ENCODE measurements at places on chromosomes 12 and 14.

DNA sequence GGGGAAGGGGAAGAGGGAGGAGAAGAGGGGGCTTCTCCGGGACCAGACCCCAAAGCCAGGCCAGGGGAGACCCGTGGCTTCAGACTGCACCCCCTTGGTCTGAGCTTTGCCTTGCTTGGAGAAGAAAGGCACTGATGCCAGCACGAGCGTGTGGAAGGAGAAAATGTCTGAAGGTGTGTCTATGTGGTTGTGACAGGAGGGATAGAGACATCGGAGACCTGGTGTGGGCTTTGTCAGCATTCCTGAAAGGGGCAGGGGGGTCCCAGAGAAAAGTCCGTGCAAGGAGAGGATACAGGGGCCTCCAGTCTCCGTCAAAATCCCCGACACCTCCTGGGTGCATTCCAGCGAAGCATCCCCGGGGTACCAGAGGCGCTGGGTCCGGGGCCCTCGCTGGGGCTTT is 139.0 kb upstream of the LHX5 start:
- no peak overlapping the region for H3K27ac ChIP-seq
- DNase-seq: no peak
- H3K4me3 ChIP-seq: no peak overlapping the region
- no peaks in the 10 kb centered on the region for H3K4me1 ChIP-seq

GRCh38 chr14:90301122-90301521 is 30.6 kb downstream of the NRDE2 start:
- no peak for DNase-seq
- peak overlapping the region; percentile 34 for H3K27ac ChIP-seq
- H3K4me1 ChIP-seq: peaks cover 11% of the 10 kb centered on the region
- no peaks in the 10 kb centered on the region for H3K36me3 ChIP-seq

DNA sequence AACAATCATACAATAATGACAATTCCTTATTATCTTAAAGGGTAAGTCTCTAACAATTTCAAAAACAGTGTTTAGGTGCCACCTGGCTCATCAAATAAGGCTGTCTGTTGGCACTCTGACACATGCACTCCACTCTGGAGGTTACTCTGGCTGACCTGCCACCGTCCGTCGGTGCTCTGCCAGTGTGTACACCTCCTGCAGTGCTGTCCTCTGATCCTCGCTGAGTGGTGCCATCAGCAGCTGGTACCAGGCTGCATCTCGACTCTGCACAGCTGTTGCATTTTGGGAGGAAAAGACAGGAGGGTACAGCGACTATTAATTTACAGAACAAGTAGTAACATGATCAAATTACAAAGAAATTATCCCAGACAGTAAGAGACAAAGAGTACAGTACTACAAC is 63.9 kb downstream of the IPO8 start:
- no peak for DNase-seq
- H3K4me1 ChIP-seq: no peaks in the 10 kb centered on the region
- H3K27ac ChIP-seq: no peak overlapping the region
- peaks cover 2% of the 10 kb centered on the region for H3K36me3 ChIP-seq

- no peaks in the 10 kb centered on the region for H3K36me3 ChIP-seq
- no peak overlapping the region for H3K27ac ChIP-seq
- peaks cover 45% of the 10 kb centered on the region for H3K4me1 ChIP-seq
- no peak for DNase-seq
- no peak overlapping the region for H3K4me3 ChIP-seq
Measured at GRCh38 chr12:123076604-123077297, 74.1 kb downstream of the PITPNM2 start.

- H3K27me3 ChIP-seq: no peaks in the 10 kb centered on the region
- no peaks in the 10 kb centered on the region for H3K4me1 ChIP-seq
- DNase-seq: no peak
- no peaks in the 10 kb centered on the region for H3K36me3 ChIP-seq
- H3K4me3 ChIP-seq: no peak overlapping the region
- no peak overlapping the region for H3K27ac ChIP-seq
Measured at GRCh38 chr14:104319491-104320241, 181.3 kb downstream of the KIF26A start.

DNA sequence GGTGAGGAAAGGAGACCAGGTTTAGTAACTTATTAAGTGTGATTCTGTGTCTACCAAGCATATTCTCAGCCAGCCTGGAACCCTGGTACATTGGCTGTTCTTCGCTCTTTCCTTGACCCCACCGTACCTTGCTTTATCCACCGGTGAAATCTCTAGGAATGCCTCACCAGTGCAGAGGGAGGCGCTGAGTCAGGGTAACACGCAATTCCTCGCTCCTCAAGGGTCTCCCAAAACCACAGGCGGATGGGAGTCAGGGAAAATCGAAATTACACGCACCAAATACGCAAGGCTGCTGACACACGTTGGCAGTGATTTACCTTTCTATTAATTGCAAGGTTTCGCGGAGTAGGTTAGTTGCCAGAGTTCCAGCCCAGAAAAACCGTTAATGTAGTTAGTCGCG is 845 bp downstream of the L3HYPDH start:
- no peaks in the 10 kb centered on the region for H3K36me3 ChIP-seq
- H3K4me3 ChIP-seq: peak overlapping the region; percentile 85
- no peaks in the 10 kb centered on the region for H3K27me3 ChIP-seq
- DNase-seq: no peak

All from testis (tissue), 5 donors.